ENCODE measurements at places on chromosomes 11 and 22. TPM values are rescaled to one million over a fixed set of nuclear protein-coding genes. Genes with fewer than 3 reads are reported as not detected.

LRRN4CL gene
- not detected for total RNA-seq

DNA sequence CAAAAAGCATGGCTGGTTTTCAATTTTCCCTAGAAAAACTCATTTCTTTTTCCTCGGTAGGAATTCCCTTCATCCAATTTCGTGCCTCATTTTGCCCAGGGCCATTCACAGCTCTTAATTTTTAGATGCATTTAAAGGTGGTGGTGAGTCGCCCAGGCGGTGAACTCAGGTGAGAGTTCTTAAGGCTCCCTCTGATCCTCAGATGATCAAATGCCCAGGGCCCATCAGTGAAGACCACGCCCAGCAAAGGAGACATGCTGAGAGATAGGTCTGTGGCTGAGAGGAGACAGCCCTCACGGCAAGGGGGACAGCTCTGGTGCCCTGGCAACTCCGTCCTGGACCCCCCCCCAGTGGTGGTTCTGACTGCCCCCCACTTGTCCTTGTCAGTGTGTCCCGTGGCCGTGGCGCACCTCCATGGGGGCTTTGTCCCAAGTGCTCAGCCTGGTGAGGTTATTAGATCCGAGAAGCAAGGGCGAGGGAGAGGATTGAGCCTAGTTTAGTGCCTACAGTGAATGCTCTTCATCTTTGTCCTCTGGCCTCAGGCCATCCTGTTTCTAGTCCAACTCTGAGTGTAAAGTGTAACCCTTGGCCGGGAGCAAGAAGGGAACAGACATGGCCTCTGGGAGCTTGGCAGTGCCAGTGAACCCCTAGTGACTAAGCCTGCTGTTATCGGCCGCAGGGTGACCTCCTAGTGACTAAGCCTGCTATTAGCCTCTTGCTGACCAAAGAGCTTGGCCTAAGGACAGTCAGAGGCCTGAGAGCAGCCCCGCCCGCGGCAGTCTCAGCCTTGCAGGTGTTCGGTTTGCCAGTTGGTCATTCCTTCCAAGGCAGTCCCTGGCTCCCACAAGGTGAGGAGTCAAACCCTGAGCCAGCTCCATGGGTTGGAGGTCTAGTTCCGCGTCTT is 83.5 kb downstream of the CTTN start:
- no peak overlapping the region for H3K27ac ChIP-seq
- no peak overlapping the region for H3K4me3 ChIP-seq
- no peaks in the 10 kb centered on the region for H3K4me1 ChIP-seq
- H3K36me3 ChIP-seq, result no peaks in the 10 kb centered on the region
- no peak for DNase-seq

DNA sequence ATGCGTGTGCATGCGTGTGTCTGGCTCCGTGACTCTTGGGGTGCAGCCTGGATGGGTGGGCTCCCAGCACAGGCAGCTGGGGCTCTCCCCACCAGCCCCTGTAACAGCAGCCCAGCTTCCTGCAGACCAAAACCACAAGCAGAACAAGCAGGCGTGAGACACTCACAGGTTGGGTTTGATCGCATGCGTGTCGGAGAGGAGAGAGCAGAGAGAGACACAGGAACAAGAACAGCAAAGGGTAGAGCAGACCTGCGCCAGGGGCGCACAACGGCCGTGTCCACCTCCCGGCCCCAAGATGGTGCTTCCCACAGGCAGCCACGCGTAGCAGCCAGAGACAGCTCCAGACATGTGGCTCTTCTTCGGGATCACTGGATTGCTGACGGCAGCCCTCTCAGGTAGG is at the start of gene CD6:
TSS of gene CD6 (plus strand) at position 161 of the 400 bp plus-strand sequence. CDS start at position 347, 186 bp downstream.
- peak; percentile 54 for DNase-seq
- H3K27me3 ChIP-seq, result no peaks in the 10 kb centered on the region
- peaks cover 34% of the 10 kb centered on the region for H3K4me1 ChIP-seq
- peak within 1 kb of the TSS; percentile 100 for H3K4me3 ChIP-seq
- peak within 1 kb of the TSS; percentile 100 for H3K27ac ChIP-seq
- H3K36me3 ChIP-seq, result peaks cover 10% of the 10 kb centered on the region

GRCh38 chr11:114259124-114259526 is 37.1 kb upstream of the NNMT start:
- H3K4me3 ChIP-seq, result peak overlapping the region; percentile 41
- DNase-seq, result no peak
- no peak overlapping the region for H3K27ac ChIP-seq
- no peaks in the 10 kb centered on the region for H3K36me3 ChIP-seq
- H3K27me3 ChIP-seq, result no peaks in the 10 kb centered on the region
- H3K4me1 ChIP-seq, result peaks cover 14% of the 10 kb centered on the region

- no peaks in the 10 kb centered on the region for H3K36me3 ChIP-seq
- DNase-seq, result no peak
- H3K27me3 ChIP-seq, result no peaks in the 10 kb centered on the region
- peaks cover 24% of the 10 kb centered on the region for H3K4me1 ChIP-seq
- no peak overlapping the region for H3K27ac ChIP-seq
Observed at GRCh38 chr11:119089319-119089718, 4.6 kb downstream of the HMBS start.

GRCh38 chr22:32800994-32801536 is 440 bp upstream of the TIMP3 start:
- H3K4me3 ChIP-seq, result peak overlapping the region; percentile 52
- peaks cover 93% of the 10 kb centered on the region for H3K27me3 ChIP-seq
- DNase-seq, result no peak
- H3K36me3 ChIP-seq, result peaks cover 3% of the 10 kb centered on the region

TNNT3 gene
- total RNA-seq, result 8.9 TPM

DNA sequence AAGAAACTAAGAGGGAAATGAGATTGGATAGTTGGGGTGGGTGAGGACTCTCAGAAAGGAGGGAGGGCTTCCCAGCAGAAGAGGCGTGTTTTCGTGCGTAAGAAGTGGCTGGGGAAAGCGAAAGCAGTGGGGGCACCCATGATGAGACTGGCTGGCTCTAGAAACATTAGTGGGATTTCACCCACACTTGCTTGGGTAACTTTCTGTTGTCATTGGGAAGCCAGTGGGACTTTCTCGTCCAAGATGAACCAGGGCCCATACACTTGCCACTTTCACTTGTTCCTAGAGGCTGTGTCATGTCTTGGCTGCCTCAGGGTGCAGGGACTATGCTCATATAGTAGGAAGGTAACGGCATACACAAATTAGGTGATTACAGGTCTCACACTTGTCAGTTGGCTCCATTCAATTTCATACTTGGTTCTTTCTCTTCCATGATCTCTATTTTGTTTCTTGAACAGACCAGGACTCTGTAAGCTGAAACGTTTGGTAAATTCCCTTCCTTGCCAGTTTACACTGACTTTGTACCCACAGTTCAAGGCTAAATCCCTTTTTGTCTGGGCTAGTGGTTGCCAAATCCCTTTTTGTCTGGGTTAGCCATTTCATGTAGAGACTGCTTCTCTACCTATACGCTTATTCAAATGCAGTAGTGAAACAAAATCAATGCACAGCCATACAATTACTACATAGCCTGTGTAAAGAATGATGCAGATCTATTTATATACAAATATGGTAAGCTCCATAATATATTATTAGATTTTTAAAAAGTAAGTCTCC is 42.0 kb upstream of the CXCR5 start:
- H3K4me1 ChIP-seq, result peaks cover 20% of the 10 kb centered on the region
- peak overlapping the region; percentile 86 for H3K27ac ChIP-seq
- no peaks in the 10 kb centered on the region for H3K27me3 ChIP-seq
- no peaks in the 10 kb centered on the region for H3K36me3 ChIP-seq

PANX3 gene
- not detected for total RNA-seq
